Activated CD4-positive, alpha-beta T cell treated with anti-CD3 and anti-CD28 coated beads, Interleukin-2, amount 10 ng/mL, durations not matched to agents 24 days and 14 days (primary cell): ENCODE measurements at places on chromosomes 13 and 19. TPM values are rescaled to one million over a fixed set of nuclear protein-coding genes. Genes with fewer than 3 reads are reported as not detected.

DNA sequence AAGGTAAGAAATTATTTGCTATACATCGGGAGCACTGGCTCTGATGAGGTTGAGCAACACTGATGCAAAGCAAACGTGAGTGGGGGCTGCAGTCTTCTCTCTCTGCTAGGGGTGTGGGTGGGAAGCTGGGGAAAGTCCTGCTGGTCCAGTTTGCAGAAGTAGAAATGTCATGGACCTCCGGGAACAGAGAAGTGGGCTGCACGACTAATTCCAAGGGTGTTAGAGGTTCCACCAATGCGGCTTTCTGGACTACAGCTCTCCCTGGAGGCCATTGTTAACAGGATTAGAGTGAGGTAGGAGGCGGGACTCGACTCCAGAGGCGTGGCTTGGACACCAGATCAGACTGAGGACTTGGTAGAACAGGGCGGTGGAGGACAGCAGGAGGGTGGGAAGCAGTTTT is 5.7 kb upstream of the FBXO27 start:
- no peak for DNase-seq

DNA sequence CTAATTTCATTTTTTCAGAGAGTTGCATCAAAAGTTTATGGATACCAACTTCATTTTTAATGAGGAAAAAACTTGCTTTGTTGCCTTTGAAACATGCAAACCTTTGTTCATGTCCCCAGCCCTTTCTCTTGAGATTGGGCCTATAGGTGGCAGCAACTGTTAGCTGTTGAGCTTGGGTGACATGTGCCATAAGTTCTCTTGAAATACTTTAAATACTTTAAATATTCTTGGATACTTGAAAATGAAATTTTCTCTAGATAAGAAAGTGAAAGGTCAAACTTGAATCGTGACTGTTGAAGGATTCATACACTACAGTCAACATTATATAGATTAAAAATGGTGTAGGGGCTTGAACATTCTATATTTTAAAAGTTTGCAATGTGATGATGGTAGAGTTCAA is 294.9 kb downstream of the NDFIP2 start:
- DNase-seq: no peak

DNA sequence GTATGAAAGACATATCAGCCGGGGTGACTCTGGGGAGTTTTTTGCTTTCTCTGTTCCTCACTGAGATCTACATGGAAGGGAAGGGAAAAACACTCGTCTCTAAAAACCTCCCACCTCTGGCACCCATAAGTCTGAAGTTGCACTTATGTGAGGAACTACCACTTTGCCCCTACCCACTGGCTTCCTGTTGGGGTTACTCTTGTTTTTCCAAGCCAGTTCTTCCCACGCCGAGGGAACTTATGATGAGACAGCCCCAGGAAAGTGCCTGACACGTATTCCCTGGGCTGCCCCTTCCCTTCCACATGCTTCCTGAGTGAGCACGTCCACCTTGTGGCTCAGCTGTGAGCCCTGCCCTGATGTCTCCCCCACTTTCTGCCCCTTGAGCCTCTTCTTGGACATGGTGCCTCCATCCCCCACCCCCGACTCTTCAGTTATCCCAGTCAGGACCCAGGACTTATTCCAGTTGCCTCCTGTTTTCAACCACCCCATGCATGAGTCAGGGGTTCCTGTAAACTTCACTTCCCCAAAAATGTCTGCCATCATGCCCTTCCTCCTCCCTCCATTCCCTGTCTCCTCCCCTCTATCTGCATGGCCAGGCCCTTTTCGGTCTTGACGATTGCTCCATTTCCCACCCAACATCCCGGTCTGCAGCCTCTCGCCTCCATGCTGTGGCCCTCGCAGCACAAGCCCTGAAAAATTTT is 5.1 kb upstream of the SIGLEC7 start:
- no peak for DNase-seq

DNA sequence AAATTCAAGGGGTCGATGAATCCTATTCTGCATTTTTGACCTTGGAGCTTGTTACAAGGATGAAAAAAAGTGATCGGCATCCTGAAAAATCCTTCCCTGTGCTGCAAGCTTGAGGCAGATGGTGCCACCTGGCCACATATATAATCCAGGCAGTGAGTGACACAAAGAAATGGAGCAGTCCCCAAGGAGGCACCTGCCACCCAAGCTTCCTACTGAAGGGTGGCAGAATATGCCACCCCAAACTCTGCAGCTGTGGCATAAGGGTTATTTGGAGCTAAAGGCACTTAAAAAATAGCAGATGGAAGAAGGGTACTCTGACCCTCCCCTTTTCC is 15.4 kb downstream of the TMEM272 start:
- no peak for DNase-seq

DNA sequence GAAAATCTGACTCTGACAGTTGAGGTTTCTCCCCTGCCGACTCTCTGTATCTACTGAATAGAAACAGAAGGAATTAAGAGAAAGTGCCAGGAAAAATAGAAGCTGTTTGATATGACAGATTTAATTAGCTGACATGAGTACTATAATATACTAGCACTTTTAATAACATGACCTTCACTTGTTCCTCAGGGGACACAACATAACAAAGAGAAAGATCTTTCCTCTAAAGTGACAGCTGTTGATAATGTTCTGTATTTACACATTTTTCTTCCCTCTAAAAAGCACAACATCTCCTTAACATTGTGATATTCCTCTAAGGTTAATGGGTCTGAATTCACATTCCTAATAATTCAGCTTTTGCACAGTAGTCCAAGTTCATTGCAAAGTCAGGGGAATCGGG is 1136.0 kb downstream of the PCDH17 start:
- no peak for DNase-seq

Gene HSPBP1
- total RNA-seq: 63.9 and 68.3 TPM in 2 replicates

GRCh38 chr19:39438270-39438934 is 2.7 kb upstream of the RPS16 start:
- no peak for DNase-seq

DNA sequence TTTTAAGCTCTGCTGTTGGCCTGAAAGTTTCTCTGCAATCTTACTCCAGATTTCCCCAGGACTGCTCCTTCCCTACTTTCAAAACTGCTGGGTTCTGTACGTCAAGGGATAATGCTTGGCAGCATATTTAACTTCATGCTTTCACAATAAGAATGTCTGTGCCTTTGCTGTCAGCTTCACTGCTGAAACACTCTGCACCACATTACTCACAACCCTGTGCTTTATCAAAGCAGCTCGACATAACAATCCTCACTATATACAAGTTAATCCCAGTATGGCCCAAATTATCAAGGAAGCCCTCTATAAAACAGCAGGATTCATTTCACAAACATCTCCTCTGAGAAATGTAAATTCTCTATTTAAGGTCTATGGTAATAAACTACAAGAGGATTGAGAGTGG is 17.5 kb downstream of the LATS2 start:
- no peak for DNase-seq

Gene SYNE4
- total RNA-seq: 2.2 and 2.9 TPM in 2 replicates

- no peak for DNase-seq
Measured at GRCh38 chr19:33698576-33699435, 77.1 kb downstream of the CHST8 start.

DNA sequence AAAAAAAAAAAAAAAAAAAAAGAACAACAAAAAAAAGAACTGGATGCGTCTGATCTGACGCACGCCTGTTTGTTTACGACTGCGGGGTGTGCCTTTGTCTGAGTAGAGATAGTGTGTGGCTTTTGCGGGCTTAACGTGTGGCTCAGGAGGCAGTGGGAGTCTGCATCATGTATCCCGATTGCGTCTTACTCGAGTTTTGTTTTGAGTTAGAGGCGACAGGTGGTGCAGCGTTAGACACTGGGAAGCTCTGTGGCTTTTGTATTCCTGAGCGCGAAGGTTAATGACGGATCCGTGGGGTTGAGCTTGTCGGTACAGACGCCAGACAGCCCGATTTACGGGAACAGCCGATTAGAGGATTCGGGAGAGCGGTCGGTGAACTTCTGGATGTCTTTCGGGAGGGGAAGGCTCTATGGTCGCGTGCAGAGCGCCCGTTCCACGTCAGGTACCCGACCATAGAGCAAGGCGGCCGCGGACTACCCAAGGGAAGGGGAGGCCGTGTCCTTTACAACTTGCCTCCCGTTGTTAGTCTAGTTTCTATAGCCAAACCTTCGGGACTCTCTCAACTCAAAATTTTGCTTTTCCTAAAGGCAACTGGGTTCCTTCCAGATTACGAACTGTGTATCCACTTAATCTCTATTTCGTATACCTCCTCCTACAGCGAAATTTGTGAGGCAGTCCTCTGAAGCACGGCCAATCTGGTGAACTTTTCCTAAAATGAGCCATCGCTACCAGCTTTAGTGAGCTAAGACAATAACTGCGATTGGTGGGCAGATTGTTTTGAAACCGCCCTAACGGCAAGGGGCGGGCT is 926 bp upstream of the HNRNPUL1 start:
- peak; percentile 94 for DNase-seq
